ENCODE measurements at places on chromosomes 1 and 21. TPM values are rescaled to one million over a fixed set of nuclear protein-coding genes. Genes with fewer than 3 reads are reported as not detected.

NCMAP gene
- not detected for total RNA-seq

FCRL1 gene
- not detected for total RNA-seq

PRKAA2 gene
- total RNA-seq = 143 TPM

CENPF gene
- total RNA-seq = 0.67 TPM

DCST1 gene
- not detected for total RNA-seq

DMBX1 gene
- not detected for total RNA-seq

SFN gene
- total RNA-seq = not detected

ZFP69B gene
- total RNA-seq = 1.3 TPM

NES gene
- total RNA-seq = 699 TPM

AMY1C gene
- total RNA-seq = not detected

Measured in cardiac septum (tissue), 1 donor.